ENCODE measurements at places on chromosomes 3 and 15.

GRCh38 chr3:8756671-8757070 lies 12.7 kb downstream of the OXTR start:
- DNase-seq, result no peak

DNA sequence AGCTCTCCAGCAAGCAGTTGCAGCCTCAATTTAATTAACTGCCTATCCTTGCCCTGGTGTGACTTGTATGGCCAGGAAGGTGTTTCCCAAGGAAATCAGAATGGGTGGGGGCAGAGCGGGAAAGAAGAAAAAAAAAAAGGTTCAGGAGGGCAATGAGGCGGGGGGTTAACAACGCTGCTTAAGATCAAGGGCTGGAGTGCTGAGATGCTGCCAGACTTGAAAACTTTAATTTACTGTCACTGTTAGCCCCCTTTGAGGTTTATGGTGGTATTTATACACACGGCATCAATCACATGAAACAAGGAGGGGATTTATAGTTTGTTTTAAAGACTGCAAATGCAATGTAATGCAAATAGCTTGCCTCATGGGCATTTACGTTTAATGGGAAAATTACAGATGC lies 319.4 kb upstream of the NR2F2 start:
- DNase-seq, result no peak

GRCh38 chr15:77604973-77605372 lies 27.7 kb downstream of the LINGO1 start:
- DNase-seq, result no peak

- DNase-seq, result no peak
These were observed 351.0 kb upstream of the MCTP2 start for GRCh38 chr15:93880358-93880757.

DNA sequence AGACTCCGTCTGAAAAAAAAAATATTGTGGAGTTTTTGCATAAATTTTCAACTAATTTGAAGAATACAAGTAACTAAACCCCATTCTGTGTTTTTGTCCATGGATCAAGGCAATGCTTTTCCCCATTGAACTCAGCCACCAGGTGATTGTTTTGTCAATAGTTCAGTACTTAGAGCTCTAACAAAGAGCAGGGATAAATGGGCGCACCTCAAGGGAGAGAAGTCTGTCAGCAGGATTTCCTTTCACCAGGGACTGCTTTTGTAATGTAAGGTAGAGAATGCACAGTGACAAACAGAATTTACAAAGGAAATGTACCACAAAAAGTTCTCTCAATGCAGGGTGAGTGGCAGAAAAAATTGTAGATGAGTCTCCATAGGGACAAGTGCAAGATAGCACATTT lies 10.8 kb upstream of the ATP13A5 start:
- DNase-seq, result no peak

- DNase-seq, result no peak
These were observed 37.6 kb upstream of the EPHB3 start for GRCh38 chr3:184523825-184524615.
